NCI-H1105 (cell line): ENCODE measurements at places on chromosomes 2 and 18.

DNA sequence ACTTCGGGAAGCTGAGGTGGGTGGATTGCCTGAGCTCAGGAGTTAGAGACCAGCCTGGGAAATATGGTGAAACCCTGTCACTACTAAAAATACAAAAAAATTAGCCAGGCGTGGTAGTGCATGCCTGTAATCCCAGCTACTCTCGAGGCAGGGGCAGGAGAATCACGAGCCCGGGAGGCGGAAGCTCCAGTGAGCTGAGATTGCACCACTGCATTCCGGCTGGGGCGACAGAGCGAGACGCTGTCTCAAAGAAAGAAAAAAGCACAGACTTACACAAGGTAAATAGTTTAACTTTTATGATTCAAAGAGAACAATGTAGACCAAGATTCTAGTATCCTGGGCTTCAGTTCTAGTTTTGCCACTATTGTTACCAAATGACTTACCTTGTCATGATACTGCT is 37.4 kb downstream of the NCKAP1 start:
- no peak for DNase-seq

DNA sequence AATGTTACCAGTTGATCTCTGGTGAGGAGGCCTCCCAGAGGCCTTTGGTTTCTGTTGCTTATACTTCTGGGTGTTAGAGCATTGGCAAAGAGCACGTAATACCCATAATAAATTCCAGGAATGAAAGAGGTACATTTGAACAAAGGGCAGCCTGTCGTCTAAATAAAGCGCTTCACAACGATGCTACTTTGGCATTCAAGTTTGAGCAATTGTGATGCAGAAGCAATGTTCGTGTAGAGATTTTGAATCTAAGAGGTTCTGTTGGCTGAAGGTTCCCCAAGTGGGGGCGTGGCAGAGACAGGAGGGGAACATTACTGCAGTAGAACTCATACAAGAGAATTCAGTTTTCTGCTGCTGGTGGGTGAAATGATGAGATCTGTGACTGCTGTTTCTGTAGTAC is 27.8 kb downstream of the ZNF532 start:
- no peak for DNase-seq

GRCh38 chr2:47203995-47204394 is 48.9 kb upstream of the STPG4 start:
- no peak for DNase-seq

DNA sequence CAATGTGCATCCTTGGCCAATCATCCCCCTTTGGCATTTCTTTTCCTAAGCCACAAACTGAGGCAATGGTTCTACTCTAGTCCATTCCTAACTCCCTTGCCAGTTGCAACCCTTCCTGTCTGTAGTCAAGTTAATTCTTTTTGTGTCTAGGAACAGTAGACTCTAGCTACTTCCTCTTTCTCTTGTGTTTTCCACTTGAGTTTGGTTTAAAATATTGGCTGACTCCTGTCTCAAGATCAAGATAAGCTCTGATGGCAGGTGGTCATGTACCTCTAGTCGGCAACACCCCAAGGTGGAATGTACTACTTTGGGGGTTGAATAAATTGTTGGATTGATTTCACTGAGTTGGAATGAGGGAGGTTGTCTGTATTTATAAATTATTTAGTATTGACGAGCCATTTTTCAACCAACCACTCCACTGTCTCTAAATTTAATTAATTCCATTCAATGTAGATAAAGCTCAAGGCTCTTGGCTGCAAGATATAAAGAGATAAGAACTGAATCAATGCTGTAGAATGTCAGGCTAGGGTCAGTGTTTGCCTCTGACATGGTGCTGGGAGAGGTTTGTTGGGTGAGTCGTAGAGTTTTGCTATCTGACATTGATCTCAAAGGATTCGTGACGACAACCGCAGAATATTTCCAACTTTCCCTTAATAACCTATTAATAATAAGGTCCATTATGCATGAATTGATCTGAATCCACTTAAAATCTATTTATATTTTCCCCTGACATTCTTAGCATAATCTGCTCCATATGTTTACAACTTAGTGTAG is 188.7 kb upstream of the APCDD1 start:
- DNase-seq, result no peak

DNA sequence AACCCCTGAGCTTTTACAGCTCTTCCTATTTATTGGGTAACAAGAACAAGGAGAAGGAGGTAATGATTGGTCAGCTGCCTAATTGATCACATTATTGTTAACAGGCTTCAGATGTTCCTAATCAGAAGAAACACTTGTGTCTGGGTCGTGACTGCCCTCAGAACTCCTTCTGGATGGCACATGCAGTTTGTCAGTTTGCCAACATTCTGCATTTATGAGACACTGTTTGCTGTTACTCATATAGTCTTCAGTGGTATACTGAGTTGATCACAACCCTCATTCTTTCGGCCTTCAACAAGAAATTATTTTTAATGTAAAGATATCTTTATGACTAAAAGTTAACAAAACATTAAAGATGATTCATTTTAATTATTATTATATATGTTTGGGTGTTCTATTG is 95.7 kb upstream of the DOCK10 start:
- no peak for DNase-seq

DNA sequence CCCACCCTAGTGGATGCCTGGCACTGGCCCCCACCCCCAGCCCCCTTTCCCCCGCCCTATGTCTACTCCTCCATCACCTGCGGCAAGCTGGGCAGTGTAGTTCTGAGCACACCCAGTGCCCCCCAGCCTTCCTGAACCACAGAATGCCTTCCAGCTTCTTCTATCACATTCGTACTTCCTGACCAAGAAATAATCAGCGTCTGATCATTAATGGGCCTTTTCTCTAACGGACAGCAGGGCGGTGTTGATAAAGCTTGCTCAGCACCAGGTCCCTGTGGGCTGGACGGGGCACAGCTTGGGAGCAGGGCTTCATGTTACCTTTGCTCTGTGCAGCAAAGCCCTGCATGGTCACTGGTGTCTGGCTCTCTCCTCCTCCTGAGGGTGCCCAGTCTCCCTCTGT is 15.4 kb downstream of the UXS1 start:
- no peak for DNase-seq

- DNase-seq, result peak; percentile 10
Observed at GRCh38 chr2:26144953-26145680, 27.8 kb upstream of the GAREM2 start.

DNA sequence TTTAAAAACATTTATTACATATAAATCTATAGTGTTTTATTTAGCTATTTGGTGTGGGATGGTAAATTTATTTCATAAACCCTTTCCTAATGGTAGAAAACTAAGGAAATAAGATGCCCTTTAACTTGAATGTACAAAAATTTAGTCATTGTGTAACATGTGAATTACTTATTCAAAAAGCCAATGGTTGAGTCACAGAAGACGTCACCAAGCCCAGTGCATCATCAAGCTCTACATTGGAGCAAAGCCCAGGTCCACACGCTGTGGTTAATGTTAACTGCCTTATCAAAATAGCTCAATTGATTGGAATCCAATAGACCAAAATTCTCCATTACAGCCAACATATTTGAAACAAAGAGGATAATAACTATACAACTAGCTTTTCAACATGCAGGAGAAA is 145.5 kb upstream of the LYPD1 start:
- no peak for DNase-seq
